ENCODE measurements at places on chromosomes 7 and 10. TPM values are rescaled to one million over a fixed set of nuclear protein-coding genes. Genes with fewer than 3 reads are reported as not detected.

DNA sequence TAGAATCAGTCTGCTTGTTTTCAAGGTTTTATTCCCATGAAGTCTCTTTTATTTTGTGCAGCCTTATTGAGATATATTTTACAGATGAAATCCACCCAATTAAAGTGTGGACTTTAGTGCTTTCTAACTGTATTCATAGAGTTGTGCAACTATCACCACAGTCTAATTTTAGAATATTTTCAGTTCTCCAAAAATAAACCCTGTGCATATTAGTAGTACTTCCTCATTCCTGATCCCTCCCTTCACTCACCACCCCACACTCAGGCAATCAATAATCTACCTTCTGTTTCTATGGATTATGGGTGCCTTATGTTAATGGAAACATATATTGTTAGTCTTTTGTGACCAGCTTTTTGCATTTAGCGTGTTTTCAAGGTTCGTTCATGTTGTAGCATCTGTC, 185.7 kb upstream of the TMEM72 start:
- H3K4me1 ChIP-seq, result no peaks in the 10 kb centered on the region
- no peaks in the 10 kb centered on the region for H3K36me3 ChIP-seq
- no peak overlapping the region for H3K27ac ChIP-seq
- DNase-seq, result no peak
- H3K27me3 ChIP-seq, result no peaks in the 10 kb centered on the region
- no peak overlapping the region for H3K4me3 ChIP-seq

GRCh38 chr7:151339651-151340382, 1.8 kb upstream of the NUB1 start:
- no peaks in the 10 kb centered on the region for H3K36me3 ChIP-seq
- H3K27ac ChIP-seq, result no peak overlapping the region
- no peak overlapping the region for H3K4me3 ChIP-seq
- no peak for DNase-seq
- H3K27me3 ChIP-seq, result no peaks in the 10 kb centered on the region

Gene CHRM2
- 0.35 TPM for total RNA-seq

- H3K4me1 ChIP-seq, result peaks cover 55% of the 10 kb centered on the region
- DNase-seq, result peak; percentile 82
- peak overlapping the region; percentile 77 for H3K27ac ChIP-seq
- H3K36me3 ChIP-seq, result no peaks in the 10 kb centered on the region
- H3K4me3 ChIP-seq, result peak overlapping the region; percentile 26
These were observed 21.0 kb downstream of the LRRC17 start for GRCh38 chr7:102933763-102934162.

Gene GUSB
- total RNA-seq, result 40.9 TPM
